ENCODE measurements at places on chromosomes 7 and 10.
A peak's percentile ranks its signal among the peaks of the same experiment; 100 is the strongest.

DNA sequence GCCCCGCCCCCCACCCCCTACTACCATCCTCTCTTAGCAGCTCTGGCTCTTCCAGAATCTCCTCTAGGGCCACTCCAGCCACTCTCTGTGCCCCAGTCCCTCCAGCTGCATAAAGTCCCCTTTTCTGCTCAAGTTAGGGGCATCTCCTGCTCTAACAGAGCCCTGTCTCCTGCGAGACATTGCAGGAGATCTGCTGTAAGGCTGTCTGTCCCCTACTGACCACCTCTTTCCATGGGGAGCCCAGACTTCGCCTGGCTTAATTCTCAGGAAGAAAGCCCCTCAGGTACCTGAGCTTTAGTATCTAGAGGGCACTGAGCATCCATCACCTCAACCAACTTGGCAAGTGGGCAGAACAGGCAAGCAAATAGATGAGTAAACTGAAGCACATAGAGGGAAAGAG is 200.7 kb upstream of the ZMIZ1 start:
- DNase-seq: no peak

GRCh38 chr10:120493411-120494312 is 36.6 kb downstream of the PLPP4 start:
- no peak for DNase-seq

GRCh38 chr10:84208023-84208422 is 13.7 kb downstream of the CDHR1 start:
- DNase-seq: no peak

- no peak for DNase-seq
Measured at GRCh38 chr10:74363727-74364126, 212.7 kb downstream of the ADK start.

DNA sequence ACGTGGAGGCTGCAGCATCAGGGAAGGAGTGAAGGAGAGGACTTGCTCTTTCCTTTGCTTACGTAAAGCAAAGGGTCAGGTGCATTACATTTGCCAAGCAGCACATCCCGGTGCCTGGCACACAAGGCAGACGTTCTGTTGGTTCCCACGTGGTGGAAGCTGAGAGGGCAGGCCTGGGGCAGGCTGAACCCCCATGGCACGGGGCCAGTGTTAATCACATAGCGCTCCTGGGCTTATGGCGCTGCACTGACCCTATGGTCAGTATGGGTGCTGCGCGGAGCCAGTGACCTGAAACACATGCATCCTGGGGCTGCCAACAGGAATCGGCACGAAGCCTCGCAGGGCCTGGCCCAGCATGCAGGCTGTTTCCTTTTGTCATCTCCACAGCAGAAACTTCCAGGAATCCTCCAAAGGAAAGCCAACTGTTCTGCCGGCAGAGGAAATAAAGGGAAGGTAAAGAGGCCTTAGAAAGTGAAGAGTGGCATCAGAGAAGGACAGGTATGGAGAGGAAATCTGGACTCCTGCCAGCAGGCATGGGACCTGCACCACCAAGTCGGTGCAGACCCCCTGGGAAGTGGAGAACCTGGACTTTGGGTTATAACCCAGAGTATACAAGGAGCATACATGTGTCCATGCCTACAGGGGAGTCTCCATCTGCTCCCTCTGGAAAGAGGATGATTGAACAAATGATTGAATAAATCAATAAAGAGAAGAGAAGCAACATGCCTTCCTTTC is 560.2 kb downstream of the TCERG1L start:
- DNase-seq: no peak

DNA sequence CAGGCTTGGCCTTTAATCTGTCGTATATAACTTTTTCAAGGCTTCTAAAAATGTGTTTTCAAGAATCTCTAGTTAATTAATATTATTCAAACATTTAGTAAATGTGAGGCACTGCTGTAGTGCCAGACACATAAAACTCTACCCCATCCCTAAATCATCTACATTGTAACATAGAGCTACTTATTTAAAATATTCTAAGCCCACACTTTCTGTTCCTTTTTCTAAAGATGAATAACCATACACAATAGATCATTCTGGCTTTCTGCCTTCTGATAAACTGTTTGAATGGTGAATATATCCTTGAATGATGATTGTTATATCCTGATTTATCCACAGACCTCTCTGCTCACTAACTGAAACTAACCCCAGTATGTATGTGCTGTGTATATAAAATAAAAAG is 41.4 kb downstream of the BRAF start:
- DNase-seq: no peak

GRCh38 chr10:15262036-15262713 is 93.7 kb upstream of the NMT2 start:
- peak; percentile 43 for DNase-seq

DNA sequence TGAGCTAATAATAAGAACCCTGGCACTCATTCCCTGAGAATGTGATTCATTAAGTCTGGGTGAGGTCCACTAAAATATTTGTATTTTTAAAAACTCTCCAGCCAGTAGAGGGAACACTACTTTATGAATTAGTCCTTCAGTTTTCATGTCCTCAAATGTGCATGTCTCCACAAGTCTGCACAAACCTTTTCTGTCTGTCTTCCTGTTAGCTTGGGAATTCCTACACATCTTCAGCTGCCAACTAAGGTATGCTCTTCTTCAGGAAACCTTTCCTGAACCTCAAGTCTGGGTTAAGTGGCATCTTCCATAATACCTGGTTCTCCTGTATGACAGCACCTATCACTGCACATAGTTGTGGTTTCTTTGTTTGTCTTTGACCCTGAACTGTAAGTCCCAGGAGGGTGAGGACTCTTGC is 119.6 kb upstream of the MKX start:
- no peak for DNase-seq

- no peak for DNase-seq
Measured at GRCh38 chr10:28111712-28112111, 112.8 kb upstream of the ODAD2 start.

- no peak for DNase-seq
Measured at GRCh38 chr10:11742009-11742778, at the start of gene ECHDC3. Gene ECHDC3, plus strand, starts transcription at chr10:11742382. Its CDS starts 195 bp downstream, at chr10:11742577.

DNA sequence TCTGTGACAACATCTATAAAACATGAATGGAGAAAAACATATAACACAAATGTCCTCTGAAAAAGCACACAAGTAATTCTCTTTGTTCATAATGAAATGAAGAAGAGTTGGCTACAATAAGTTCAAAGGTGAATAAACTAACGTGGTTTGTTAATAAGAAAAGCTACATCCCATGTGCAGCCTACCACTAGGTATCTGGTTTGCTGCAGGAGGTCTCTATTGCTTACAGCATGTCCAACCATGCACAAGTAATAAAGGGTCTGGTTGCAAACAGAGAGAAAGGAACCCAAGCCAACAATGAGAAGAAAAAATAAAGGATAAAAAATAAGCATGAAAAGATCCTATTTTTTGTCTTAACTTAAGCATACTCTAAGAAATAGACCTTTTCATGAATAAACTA is 139.2 kb downstream of the CHCHD3 start:
- no peak for DNase-seq

- no peak for DNase-seq
Measured at GRCh38 chr7:2714636-2715035, 26.6 kb downstream of the AMZ1 start.

GRCh38 chr10:28331841-28332240 is 29.0 kb upstream of the MPP7 start:
- DNase-seq: no peak

GRCh38 chr10:104268713-104269645 is at the start of gene GSTO2:
Gene GSTO2, plus strand, starts transcription at chr10:104269184. Its CDS starts 5,732 bp downstream, at chr10:104274916.
- DNase-seq: peak; percentile 96

DNA sequence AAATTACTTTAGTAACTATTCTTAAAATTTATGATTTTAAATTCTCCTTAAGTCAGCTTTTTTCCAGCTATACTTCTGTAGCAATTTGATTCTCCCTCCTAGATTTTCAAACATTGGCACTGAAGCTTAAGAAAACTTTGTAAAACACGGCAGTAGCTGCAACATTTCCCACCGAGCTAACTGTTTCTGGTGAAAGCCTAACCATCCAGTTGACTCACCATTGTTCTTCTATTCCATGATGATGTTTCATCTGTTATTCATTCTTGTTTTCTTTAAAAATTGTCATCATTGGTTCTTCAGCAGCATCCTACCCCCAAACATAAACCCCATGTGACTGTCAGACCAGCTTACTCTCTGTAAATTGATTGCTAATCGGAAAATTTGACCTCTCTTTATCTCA is 312.3 kb downstream of the DGKB start:
- no peak for DNase-seq

GRCh38 chr10:129949891-129950291 is 14.2 kb downstream of the EBF3 start:
- DNase-seq: no peak
